ENCODE measurements at places on chromosomes 12 and 14.

GRCh38 chr14:105061428-105062047, 3.7 kb downstream of the GPR132 start:
- peak; percentile 57 for DNase-seq

GRCh38 chr14:72636094-72636493, 257.8 kb downstream of the DPF3 start:
- no peak for DNase-seq

- DNase-seq, result no peak
These were observed 99.3 kb downstream of the HECTD4 start for GRCh38 chr12:112282920-112283319.

DNA sequence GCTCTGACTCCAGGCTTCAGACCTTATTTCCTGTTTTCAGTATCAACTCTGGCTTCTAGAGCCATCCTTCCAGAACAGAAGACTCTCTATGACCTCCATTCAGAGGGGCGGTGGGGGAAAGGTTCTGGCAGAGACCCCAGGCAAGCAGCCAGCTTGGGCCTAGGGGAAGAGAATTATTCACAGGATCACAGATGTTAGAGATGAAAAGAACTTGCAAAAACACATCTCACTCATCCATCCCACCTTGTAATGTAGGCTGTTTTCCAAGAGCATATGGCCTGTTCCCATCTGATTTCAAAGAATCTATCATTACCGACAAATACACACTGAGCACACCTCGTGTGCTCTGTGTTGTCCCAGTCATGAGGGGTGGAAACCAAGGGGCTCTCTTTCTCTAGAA, 131.9 kb downstream of the GRIN2B start:
- DNase-seq, result no peak

GRCh38 chr12:100824476-100824875, 29.9 kb downstream of the ANO4 start:
- DNase-seq, result no peak

DNA sequence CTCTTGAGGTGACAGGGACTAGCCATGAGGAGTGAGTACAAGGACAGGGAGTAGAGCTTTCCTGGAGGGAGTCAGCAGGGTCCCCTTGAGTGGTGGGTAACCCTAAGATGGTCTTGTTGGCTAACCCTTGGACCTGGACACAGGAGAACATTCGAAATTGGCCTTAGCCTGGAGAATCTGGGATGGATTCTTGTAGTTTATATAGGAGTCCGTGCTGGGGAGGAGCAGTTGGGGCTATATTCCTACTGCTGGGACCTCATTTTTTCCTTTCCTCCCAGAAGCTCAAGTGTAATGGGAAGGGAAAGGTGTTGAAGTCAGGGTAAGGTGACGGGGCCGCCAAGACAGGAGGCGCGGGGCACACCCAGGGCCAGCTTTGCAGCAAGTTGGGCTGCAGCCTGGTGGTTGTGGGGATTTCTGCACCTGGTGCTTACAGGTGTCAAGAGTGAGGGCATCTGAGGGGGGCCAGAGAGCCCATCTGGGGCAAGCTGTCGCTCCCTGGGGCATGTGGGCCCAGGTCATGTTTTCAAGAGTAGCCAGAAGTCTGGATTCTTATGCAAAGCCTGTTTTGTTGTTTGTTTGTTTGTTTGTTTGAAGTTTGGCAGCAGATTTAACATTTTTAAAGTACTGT, 5.1 kb downstream of the BCL7A start:
- DNase-seq, result no peak

DNA sequence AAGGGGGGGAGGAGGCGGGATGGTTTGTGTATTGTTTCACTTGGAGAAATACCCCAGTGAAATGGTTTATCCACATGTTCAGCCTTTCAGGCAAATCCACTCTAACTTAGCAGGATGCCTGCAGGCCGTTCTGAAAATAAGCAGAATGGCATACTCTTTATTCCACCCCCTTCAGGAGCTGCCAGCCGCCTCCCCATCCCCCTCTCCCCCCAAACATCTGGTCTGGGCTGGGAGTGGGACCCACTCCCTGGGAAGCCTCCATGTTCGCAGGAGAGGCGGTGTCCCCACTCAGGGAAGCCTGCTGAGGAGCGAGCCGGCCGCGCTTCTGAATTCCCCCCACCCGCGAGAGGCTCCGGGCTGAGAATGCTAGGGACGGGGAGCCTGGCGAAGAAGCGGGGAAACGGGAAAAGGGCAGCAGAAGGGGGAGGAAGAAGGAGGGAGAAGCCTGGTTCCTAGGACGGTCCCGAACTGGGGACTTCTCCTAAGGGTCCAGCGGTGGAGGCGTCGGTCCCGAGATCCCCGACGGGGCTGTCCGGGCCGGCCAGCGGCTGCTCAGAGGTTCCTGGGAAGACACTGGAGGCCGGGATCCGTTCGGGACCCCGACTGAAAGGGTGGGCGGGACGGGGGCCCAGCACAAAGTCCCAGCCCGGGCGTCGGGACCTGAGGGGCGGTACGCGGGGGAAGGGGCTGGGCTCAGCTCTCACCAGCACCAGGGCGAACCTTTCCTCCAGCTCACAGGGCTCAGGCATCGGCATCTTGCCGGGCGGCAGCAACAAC, 666 bp downstream of the FMNL3 start:
- DNase-seq, result peak; percentile 13

GRCh38 chr14:63650256-63650952, 8.7 kb upstream of the WDR89 start:
- DNase-seq, result no peak

- DNase-seq, result peak; percentile 36
These were observed 194.5 kb downstream of the PHETA1 start for GRCh38 chr12:111174251-111174960.

DNA sequence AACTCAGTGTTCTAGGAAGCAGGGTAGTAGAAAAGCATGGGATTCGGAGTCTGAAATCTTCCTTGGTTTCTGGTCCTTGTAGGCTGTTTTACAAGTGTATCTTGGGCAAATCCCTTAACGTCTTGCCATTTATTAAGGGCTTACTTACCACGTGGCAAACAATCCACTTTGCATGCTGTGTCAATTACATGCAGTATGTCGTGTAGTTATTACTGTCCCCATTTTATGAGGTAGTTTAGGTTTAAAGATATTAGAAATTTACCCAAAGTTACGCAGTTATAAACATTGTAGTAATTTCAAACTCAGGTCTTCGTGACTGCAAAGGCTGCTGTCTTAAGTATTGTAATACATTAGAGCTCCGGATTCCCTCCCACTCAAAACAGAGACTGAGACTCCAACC, 1.5 kb upstream of the NOVA1 start:
- DNase-seq, result no peak

GRCh38 chr14:91388551-91388975, 29.1 kb downstream of the CCDC88C start:
- peak; percentile 63 for DNase-seq

- peak; percentile 69 for DNase-seq
These were observed 40.9 kb upstream of the CAPRIN2 start for GRCh38 chr12:30795410-30796312.
